ENCODE measurements at places on chromosomes 5 and 9.

GRCh38 chr5:88932541-88932940 lies 49.6 kb upstream of the MEF2C start:
- no peak for DNase-seq

GRCh38 chr9:128683340-128684064 lies 5.5 kb upstream of the SET start:
- no peak for DNase-seq

GRCh38 chr5:137619191-137619870 lies 116.6 kb downstream of the KLHL3 start:
- no peak for DNase-seq

DNA sequence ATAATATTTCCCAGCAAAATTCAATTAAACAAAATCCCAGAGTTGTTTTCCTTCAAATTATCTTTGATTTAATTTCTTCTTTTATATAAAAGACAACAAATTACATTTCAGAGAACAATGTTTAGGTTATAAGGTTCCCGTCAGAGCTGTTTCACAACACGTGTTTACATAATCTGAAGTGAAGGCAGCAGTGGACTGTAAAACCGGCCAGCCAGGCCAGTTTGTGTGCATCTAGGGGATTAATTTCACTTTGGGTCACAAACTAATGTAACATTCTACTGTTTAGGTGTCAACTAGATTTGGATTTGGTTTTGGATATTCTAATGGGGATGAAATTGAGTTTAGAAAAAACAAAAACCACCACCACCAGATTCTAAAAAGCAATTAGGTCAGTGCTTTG lies 86.5 kb upstream of the PLPP1 start:
- DNase-seq = no peak

DNA sequence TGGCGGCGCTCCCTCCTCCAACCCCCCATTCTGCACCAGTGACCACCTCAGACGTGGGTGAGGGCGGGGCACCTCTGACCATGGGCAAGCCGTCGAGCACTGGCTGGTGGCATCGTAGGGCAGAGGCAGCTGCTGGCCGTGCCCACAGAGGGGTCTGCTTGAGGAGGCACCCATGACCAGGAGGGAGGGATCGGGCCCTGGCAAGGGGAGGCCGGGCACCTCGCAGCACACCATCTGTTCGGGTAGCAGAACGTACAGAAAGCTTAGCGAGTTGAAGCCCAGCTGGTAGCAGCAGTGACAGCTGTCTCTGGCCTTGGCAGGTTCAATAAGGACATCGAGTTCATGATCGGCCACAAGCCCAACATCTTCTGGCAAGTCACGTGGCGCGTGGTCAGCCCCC lies 4.3 kb upstream of the SLC6A18 start:
- DNase-seq = no peak

DNA sequence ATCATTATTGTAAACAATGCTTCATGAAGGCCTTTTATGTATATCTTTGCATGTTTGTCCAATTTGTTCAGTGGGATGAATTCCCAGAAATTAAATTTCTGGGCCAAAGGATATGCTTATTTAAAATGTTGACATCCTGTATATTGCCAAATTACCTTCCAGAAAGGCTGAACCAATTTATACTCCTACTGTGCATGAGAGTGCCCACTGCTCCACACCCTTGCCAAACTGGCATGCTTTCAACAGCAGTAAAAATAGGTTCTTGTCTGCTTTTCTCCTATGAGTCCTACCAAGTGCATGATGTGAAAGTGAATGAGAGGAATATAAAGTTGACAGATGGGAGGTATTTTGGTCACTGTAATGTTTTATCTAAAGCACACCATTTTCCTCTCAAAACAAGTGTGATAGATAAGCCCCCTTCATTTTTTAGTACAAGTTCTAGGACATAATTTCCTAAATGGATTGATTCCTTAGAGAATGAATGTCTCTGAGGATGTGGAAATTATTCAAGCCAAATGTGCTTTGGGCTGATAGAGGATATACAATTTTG lies 70.5 kb upstream of the ERBIN start:
- DNase-seq = no peak
